ENCODE measurements at places on chromosomes 1 and 21.
A peak's percentile ranks its signal among the peaks of the same experiment; 100 is the strongest.

DNA sequence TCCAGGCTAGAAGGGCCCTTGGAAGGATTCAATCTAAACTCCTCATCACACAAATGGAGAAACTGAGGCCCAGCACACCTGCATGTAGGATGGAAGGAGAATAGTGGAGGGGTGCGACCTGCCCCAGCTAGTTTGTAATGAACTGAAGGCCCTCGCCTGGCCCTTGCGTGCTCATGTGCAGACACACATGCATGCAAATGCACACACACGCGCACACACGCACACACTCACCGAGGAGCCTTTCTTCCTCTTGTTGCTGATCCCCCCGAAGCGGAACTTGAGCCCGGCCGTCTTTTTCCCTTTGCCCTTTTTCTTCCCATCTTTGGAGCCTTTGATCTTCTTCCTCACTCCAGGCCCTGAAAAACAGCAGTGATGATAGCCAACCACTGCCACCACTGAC lies 27.9 kb downstream of the CHD5 start:
- DNase-seq, result no peak

DNA sequence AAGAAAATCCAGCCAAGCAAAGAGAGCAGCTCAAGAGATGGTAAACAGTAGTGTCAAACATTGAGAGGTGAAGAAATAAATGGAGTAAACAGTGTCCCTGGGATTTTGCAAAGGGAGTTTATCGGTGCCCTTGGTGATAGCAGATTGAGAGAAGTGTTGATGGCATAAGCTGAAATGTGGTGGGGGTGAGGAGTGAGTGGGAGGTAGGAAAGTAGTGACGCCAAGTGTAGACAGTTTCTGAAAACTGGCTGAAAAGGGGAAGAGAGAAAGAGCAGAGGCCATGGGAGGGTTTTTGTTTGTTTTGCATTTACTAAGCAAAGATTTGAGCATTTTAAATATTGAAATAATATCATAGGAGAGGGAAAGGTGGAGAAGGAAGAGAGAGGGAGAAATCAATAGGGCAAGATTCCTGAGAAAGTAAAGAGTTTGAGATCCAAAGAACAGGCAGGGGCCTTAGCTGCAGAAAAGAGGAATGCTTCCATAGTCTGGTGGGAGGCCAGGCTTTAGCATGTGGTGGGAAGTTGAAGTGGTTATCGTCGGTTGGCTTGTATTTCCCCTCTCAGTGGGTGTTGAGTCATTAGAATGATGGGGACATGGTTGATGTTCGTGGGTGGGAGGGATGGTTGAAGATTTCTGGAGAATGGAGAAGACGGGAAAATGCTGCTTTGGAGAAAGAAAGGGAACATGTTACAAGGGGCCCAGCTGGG lies 26.8 kb upstream of the RASAL2 start:
- DNase-seq, result no peak

DNA sequence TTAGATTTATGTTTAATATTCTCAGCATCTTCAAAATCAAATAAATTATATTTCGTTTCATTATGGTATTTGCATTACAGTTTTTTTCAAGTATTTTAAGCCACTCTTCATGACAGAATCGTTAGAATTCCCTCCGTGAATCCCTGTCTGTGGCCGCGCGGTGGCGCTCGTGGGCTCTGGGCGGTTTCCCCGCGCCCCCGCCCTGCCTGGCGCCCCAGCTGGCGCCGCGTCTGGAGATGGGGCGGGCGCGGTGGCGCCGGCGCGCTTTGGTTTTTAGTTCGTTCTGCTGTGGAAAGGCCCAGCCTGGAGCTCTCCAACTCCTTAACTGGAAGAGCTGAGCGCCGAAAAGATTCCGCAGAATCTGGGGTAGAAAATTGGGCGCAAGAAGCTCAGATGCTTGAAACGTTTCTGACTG lies 25.7 kb downstream of the PRMT2 start:
- peak; percentile 91 for DNase-seq

DNA sequence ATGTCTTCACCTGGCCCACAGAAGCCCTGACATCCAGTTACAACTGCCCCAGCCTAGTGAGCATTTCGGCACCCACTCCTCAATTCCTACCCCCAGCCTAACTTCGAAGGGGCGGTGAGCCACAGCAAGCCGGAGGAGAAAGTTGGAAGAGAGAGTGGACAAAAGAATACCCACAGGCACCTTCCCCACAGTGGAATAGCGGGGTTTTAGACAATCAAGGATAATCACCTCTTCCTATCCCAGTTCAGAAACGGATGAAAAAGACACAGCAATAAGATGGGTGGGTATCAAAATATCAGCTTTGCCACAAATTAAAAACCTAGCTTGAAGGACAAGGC lies 1.3 kb upstream of the LSS start:
- no peak for DNase-seq

- no peak for DNase-seq
Observed at GRCh38 chr1:184061396-184062003, 10.0 kb downstream of the TSEN15 start.

- DNase-seq, result peak; percentile 96
Observed at GRCh38 chr1:2545754-2546514, 10.2 kb upstream of the TNFRSF14 start.
